ENCODE measurements at places on chromosomes 5 and 9. TPM values are rescaled to one million over a fixed set of nuclear protein-coding genes. Genes with fewer than 3 reads are reported as not detected.
A peak's percentile ranks its signal among the peaks of the same experiment; 100 is the strongest.

PLPP1 gene
- total RNA-seq: 35.4 TPM

CDO1 gene
- total RNA-seq: 6.8 TPM

MLANA gene
- not detected for total RNA-seq

IL33 gene
- total RNA-seq: not detected

C8G gene
- total RNA-seq: not detected

TAL2 gene
- total RNA-seq: not detected

SLC6A3 gene
- total RNA-seq: not detected

BASP1 gene
- 445 TPM for total RNA-seq

PAEP gene
- total RNA-seq: not detected

LMBRD2 gene
- 15.3 TPM for total RNA-seq

OR2Y1 gene
- not detected for total RNA-seq

CER1 gene
- not detected for total RNA-seq

GRCh38 chr9:3431890-3432289, 93.9 kb downstream of the RFX3 start:
- no peak for DNase-seq
- H3K4me3 ChIP-seq: no peak overlapping the region
- no peaks in the 10 kb centered on the region for H3K27me3 ChIP-seq
- H3K4me1 ChIP-seq: no peaks in the 10 kb centered on the region

DNA sequence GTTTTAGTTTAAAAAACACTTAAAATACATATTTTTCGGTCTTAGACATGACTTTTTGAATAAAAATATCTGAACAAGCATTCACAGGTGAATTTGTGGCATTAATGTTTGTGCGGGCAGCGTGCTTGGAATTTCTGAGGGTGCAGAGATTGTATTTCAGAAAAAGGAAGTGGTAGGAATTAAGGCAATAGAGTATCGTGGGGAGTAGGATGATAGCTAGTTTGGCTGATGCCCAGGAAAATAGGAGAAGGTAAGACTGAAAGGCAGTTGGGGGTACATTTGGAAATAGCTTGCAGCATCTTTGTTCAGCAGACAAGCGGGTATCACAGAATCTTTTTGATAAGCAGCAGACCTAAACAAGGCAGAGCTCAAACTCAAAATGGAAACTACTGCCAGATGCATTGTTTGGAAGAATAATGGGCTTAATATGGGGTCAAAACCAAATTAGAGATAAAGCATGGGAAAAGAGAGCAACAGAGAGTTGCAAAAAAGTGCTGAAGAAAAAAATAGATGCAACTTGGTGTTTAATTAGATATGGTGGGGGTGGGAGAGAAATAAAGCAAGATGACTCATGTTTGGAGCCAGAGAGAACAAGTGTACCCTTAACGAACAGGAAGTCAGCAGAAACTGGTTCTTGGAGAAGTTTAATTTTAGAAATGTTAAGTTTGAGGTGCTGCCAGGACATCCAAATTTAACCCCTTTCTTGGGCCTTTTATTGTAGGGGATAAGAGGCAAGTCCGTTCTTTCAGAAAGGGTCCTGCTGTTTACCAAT, 85.7 kb upstream of the ARRDC3 start:
- DNase-seq: no peak
- H3K27me3 ChIP-seq: no peaks in the 10 kb centered on the region
- H3K36me3 ChIP-seq: no peaks in the 10 kb centered on the region

GRCh38 chr9:120532475-120532874, 47.5 kb downstream of the CDK5RAP2 start:
- no peaks in the 10 kb centered on the region for H3K27me3 ChIP-seq
- DNase-seq: peak; percentile 48
- no peak overlapping the region for H3K4me3 ChIP-seq
- H3K27ac ChIP-seq: no peak overlapping the region
- peaks cover 11% of the 10 kb centered on the region for H3K4me1 ChIP-seq

- DNase-seq: no peak
- H3K36me3 ChIP-seq: no peaks in the 10 kb centered on the region
- no peaks in the 10 kb centered on the region for H3K4me1 ChIP-seq
- H3K27me3 ChIP-seq: peaks cover 4% of the 10 kb centered on the region
- no peak overlapping the region for H3K27ac ChIP-seq
Observed at GRCh38 chr5:77186652-77187370, 23.7 kb upstream of the PDE8B start.

DNA sequence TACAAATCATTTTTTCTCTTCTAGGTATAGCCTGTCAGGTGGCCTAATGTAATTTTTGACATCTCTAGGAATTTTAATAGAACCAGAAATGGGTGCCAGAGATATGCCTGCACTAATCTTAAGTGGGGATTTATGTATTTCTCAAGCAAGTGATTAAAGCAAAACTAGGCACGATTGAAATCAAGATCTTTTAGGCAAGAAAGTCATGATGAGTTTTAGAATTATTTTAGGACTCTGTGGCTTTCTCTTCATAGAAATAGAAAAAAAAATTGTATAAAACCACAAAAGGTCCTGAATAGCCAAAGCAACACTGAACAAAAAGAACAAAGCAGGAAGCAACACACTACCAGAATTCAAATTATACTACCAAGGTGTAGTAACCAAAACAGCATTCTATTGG, 952 bp upstream of the AMACR start:
- H3K27me3 ChIP-seq: no peaks in the 10 kb centered on the region
- DNase-seq: no peak
- H3K27ac ChIP-seq: no peak overlapping the region
- 0 out of 2 replicates have a peak, but pooled peaks cover 9% of the 10 kb centered on the region for H3K4me1 ChIP-seq

DNA sequence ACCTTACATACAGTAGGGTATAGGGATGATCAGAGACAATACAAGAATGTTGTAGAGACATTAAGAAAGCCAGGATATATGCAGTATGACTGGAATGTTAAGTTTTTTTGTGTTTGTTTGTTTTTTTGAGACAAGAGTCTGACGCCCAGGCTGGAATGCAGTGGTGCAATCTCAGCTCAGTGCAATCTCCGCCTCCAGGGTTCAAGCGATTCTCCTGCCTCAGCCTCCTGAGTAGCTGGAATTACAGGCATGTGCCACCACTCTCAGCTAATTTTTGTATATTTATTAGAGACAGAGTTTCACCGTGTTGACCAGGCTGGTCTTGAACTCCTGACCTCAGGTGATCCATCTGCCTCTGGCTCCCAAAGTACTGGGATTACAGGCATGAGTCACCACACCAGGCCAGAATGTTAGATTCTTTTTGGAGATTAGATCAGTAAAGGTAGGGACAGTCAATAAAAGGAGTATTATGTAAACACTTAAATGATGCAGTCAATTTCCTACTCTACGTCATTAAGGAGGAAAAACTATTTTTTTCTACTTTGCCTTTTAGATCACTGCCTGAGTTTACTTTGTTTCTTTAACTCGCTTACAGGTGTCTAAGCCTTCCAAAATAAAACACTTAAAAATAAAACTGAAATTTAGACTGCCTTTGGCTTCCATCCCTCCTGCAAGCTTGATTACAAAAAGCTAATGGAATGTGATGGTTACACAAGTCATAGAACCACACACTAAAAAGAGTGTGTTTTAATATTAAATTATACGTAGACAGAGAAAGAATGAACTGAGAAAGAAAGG, 6.8 kb upstream of the HNRNPA0 start:
- no peaks in the 10 kb centered on the region for H3K36me3 ChIP-seq
- no peak overlapping the region for H3K4me3 ChIP-seq
- no peak overlapping the region for H3K27ac ChIP-seq
- H3K4me1 ChIP-seq: peaks cover 20% of the 10 kb centered on the region
- no peaks in the 10 kb centered on the region for H3K27me3 ChIP-seq

DNA sequence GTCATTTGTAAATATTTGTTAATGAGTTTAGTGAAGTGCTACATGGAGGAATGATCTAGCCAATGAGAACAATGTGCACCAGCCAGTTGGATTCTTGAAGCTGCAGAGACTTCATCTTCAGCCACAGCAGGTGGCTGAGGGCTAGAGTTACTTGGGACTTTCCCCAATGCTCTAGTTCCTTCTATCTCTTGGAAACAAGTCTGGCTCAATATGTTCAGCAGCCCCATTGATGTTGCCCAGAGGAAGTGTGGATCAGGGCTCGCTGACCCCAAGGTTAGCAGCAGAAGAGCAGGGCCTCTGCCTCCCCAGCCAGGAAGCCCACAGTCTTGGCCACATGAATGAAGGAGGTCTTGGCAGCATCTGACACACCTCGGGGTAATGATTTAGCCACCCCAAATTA, 117.5 kb downstream of the SLC1A3 start:
- H3K4me3 ChIP-seq: no peak overlapping the region
- no peaks in the 10 kb centered on the region for H3K36me3 ChIP-seq
- H3K27me3 ChIP-seq: peaks cover 3% of the 10 kb centered on the region
- no peak overlapping the region for H3K27ac ChIP-seq
- H3K4me1 ChIP-seq: no peaks in the 10 kb centered on the region

DNA sequence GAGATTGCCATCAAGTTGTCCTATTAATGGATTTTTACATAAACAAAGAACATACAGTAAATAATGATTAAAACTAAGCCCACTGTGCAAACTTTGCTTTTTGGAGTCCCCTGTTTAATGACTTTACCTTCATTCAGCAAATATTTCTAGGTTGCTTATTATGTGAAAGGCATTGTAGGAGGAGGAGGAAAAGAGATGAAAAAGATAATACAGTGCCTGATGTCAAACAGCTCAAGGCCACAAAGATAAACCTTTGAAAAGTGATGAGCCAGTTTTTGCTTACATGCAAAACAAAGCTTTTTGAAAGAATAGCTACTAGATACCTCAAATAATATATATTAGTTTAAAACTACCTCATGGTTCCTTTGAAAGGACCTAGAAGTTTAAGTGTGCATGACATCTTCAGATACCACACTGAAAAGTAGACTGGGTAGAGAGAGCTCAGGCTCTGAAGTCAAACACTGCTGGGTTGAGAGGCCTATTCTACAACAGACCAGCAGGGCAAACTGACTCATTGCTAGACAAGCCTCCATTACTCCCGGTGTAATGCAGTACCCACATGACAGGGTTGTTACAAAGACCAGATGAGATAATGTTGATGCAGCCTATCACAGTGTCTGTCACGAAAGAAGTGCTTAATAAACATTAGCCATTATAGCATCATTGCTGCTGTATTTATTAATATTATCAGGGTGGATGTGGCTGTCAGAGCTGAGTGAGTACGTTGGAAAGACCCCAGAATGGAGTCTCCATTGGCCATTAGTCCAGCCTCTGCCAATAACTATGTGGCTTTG, 11.8 kb downstream of the DEPDC1B start:
- DNase-seq: no peak
- H3K4me1 ChIP-seq: no peaks in the 10 kb centered on the region
- H3K27me3 ChIP-seq: no peaks in the 10 kb centered on the region
- peaks cover 23% of the 10 kb centered on the region for H3K36me3 ChIP-seq

- H3K36me3 ChIP-seq: no peaks in the 10 kb centered on the region
- no peak for DNase-seq
- H3K4me3 ChIP-seq: no peak overlapping the region
- no peaks in the 10 kb centered on the region for H3K4me1 ChIP-seq
Observed at GRCh38 chr5:178090856-178091255, 22.5 kb upstream of the N4BP3 start.

- H3K36me3 ChIP-seq: no peaks in the 10 kb centered on the region
- H3K27me3 ChIP-seq: 0 out of 2 replicates have a peak, but pooled peaks cover 2% of the 10 kb centered on the region
- no peaks in the 10 kb centered on the region for H3K4me1 ChIP-seq
- H3K4me3 ChIP-seq: no peak overlapping the region
Observed at GRCh38 chr9:97237951-97238889, 69.2 kb upstream of the CCDC180 start.

GRCh38 chr9:130260816-130261765, 4.5 kb upstream of the HMCN2 start:
- H3K27me3 ChIP-seq: peaks cover 24% of the 10 kb centered on the region
- no peak for DNase-seq
- H3K4me3 ChIP-seq: no peak overlapping the region
- H3K27ac ChIP-seq: no peak overlapping the region

GRCh38 chr9:109206670-109207069, 39.6 kb upstream of the FRRS1L start:
- no peaks in the 10 kb centered on the region for H3K27me3 ChIP-seq
- no peaks in the 10 kb centered on the region for H3K36me3 ChIP-seq
- DNase-seq: no peak

DNA sequence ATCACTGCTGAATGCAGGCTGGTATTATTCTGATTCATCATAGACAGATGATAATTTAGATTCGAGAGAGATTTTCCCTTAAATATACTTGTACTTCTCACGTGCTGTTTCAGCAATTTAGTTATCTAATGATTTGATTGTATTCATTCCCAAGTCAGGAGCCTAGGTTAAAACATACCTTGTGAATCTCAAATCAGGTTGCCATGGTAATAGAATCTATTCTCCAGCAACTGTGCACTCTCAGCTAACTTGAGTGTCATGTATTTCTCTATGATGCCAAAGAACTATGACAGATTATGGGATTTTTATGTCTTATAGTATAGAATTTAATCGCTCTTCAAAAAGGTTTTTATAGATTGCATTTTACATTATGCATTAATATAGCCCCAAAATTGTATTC, 315.3 kb downstream of the GABRG2 start:
- H3K27ac ChIP-seq: no peak overlapping the region
- H3K27me3 ChIP-seq: no peaks in the 10 kb centered on the region
- H3K4me3 ChIP-seq: no peak overlapping the region
- H3K36me3 ChIP-seq: no peaks in the 10 kb centered on the region
- DNase-seq: no peak
- H3K4me1 ChIP-seq: no peaks in the 10 kb centered on the region

GRCh38 chr5:50501491-50502228, 60.6 kb upstream of the EMB start:
- no peaks in the 10 kb centered on the region for H3K27me3 ChIP-seq
- no peaks in the 10 kb centered on the region for H3K36me3 ChIP-seq
- H3K4me3 ChIP-seq: no peak overlapping the region
- DNase-seq: no peak
- H3K4me1 ChIP-seq: no peaks in the 10 kb centered on the region

DNA sequence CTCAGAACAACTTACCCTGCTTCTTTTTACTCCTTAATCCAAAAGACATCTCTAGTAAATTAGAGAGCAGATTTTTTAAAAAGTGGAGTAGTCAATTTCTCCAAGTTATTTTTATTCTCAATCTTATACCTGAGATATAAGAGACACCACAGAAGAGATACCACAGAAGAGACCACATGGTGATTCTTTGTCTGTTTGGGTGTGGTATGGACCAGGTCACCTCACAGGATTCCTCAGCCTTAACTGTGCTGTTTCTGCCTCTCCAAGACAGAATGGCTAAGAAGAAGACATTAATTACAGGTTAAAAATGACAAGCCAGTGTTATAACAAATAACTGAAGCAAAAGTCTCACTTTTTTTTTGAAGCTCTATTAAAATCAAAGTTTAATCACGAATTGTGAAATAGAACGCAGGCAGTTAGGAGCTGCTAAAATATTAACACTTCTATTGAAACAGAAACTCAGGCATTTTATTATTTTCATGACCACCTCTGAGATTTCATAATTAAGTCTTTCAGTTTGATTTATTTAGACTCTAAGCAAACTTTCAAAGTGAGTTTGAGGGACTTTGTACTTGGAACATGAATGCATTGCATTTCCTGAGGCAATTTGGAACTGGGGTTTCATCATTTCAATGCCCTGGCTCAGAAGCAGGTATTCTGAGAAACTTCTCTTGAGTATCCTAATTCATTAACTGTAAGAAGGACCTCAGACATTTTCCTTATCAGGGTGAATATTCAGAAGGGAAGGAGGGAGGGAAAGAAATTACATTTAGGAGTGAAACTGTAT, 280.7 kb downstream of the KCTD16 start:
- H3K27me3 ChIP-seq: no peaks in the 10 kb centered on the region
- no peak for DNase-seq
- no peaks in the 10 kb centered on the region for H3K4me1 ChIP-seq
- no peak overlapping the region for H3K4me3 ChIP-seq
- no peak overlapping the region for H3K27ac ChIP-seq

GRCh38 chr9:132099741-132100407, 20.2 kb upstream of the MED27 start:
- peak; percentile 88 for DNase-seq
- H3K4me3 ChIP-seq: no peak overlapping the region
- no peaks in the 10 kb centered on the region for H3K36me3 ChIP-seq
- no peak overlapping the region for H3K27ac ChIP-seq

Data from SJSA1 (cell line).